Activated T-cell treated with anti-CD3 and anti-CD28 coated beads, Interleukin-2, amount 50 U/mL, for 48 hours (primary cell): ENCODE measurements at places on chromosomes 1 and 21.
A peak's percentile ranks its signal among the peaks of the same experiment; 100 is the strongest.

- DNase-seq = no peak
Observed at GRCh38 chr1:15626269-15626950, 9.2 kb downstream of the DDI2 start.

- DNase-seq = no peak
Observed at GRCh38 chr1:183002797-183003196, 20.4 kb upstream of the LAMC1 start.

DNA sequence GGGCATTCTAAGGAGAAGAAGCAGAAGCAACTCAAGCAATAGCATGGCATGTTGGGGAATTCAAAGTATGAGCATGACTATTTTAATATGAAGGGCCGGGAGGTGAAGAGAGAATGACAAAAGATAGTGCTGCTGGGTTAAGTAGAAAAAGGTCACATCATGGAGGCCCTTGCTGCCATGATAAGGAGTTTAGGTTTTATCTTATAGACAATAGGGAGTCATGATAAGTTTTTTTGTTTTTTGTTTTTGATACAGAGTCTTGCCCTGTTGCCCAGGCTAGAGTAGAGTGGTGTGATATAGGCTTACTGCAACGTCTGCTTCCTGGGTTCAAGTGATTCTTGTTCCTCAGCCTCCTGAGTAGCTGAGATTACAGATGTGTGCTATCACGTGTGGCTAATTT lies 3.1 kb downstream of the BNIPL start:
- DNase-seq = no peak

GRCh38 chr1:24277420-24278169 lies 41.6 kb upstream of the GRHL3 start:
- no peak for DNase-seq

GRCh38 chr1:147821883-147822282 lies 61.5 kb upstream of the GJA5 start:
- DNase-seq = no peak

GRCh38 chr1:208201229-208201628 lies 43.0 kb downstream of the PLXNA2 start:
- DNase-seq = no peak

- DNase-seq = no peak
Observed at GRCh38 chr1:241253471-241253870, 103.5 kb downstream of the RGS7 start.

GRCh38 chr1:169466259-169467230 lies 19.2 kb downstream of the SLC19A2 start:
- DNase-seq = no peak

GRCh38 chr1:30466026-30466425 lies 257.4 kb downstream of the MATN1 start:
- no peak for DNase-seq

DNA sequence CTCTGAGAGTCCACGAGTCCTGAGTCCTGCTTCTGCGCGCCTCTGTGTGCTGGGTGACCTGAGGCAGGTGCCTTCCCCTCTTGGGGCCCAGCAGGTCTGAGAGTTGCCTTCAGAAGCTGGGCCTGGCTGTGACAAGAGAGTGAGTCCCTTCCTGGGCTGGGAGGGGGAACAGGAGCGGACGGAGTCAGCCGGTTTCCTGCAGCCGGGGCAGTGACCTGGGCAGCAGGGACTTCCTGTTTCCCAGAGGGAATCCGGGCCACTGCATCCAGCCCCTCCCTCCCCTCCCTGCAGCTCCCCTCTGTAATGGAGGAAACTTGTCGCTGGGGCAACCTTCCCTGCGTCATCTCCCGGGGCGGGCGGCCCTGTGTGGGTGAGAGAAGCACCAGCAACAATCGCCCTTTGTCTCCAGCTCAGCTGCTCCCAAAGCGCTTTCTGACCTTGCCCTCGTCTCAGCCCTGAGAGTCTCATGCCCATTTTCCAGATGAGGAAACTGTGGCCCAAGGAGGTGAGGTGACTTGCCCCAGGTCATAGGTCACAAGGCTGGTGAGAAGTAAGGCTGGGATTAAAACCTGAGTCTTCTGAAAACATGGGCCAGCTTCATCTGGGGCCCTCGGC lies 61.1 kb downstream of the SDC3 start:
- DNase-seq = no peak

DNA sequence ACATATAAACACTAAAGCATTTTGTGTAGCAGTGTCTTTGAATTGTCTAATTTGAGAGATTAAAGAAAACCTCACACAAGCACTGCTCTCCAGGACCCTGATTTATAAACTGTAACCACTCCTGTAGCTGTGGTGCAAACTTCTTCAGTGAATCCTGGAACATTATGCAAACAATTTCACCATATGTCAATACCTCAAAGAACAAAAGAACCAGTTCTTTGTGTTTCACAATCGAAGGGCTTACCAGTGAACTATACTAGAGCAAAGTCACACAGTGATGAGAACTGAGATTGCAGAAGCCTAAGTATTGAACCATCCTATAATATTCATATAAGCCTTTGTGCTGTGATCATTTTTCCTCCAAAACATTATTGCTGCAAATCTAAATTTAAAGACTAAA lies 21.5 kb downstream of the DPH5 start:
- DNase-seq = no peak

DNA sequence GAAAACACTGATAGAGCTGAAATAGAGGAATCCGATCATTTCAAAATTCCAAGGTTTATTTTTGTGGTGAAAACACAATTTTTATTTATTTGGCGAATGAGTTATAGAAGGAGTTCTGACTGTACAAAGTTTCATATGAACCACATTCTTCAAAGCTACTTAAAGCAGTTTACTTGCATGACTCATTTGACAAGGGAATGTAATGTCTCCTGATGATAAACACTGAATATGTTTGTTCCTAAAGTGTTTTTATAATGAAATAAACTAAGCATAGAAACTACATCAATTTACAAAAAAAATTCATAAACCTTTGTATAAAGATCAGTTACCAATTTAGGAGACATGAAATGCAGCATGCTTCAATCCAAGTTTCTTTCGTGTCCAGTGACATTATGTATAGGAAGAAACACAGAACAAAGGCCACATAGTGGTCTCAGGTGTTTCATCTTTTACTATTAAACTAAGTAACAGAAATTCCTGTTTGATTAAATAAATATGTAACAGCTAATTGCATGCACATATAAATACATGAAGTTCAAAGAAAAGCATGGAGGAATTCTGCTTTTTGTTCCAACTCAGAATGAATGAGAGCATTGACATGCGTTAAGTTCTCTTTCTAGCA lies 2.5 kb downstream of the PRKACB start:
- DNase-seq = no peak

GRCh38 chr21:44419679-44420078 lies 35.6 kb upstream of the LRRC3 start:
- DNase-seq = no peak

GRCh38 chr1:167116174-167116573 lies 22.3 kb downstream of the STYXL2 start:
- DNase-seq = no peak

GRCh38 chr1:93614986-93615581 lies 66.6 kb downstream of the BCAR3 start:
- peak; percentile 80 for DNase-seq

GRCh38 chr1:156748670-156749418 lies 2.6 kb downstream of the HDGF start:
- peak; percentile 39 for DNase-seq

GRCh38 chr1:36084497-36085115 lies 712 bp downstream of the TEKT2 start:
- no peak for DNase-seq

DNA sequence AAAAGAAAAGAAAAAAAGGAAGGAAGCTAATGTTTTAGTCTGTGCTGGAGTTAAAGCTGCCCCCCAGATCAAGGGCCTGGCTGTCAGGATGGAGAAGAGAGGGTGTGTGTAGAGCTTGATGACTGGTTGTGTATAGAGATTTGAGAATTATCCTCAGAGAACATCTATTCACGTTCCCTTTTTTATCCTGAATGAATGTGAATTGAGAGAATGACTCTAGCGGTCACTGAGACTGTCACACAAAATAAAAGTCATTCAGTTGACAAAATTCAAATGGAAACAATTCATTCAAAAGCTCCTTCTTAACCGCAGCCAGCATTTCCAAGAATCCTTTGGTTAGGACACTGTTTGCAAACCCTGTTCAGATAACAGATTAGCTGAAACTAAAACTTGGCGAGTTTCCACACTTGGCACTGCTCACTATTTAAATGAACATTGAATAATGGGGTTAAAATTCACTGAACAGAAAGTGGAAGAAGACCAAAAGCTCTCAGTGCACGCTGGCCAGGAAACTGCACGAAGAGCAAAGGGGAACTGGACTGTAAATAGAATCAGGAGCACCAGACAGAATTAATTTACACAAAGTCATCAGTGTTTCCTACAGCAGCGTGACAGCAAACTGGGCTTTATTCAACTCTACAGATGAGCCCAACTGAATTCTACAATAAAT lies 13.6 kb upstream of the FAM89A start:
- DNase-seq = peak; percentile 23

DNA sequence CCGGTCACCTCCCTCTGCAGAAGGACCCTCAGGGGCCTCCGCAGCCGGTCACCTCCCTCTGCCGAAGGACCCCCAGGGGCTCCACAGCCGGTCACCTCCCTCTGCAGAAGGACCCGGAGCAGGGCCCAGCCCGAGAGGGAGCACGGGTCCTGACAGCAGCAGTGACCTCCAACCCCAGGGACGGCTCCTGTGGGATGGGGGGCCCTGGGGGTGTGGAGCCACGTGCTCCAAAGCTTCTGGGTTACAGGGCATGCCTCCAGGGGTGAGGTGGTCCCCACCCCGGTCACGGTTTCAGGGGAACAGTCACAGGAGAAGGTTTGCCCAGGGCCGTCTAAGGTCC lies 40.3 kb downstream of the SLC19A1 start:
- DNase-seq = no peak

GRCh38 chr1:192984080-192984479 lies 75.1 kb downstream of the UCHL5 start:
- DNase-seq = peak; percentile 31

DNA sequence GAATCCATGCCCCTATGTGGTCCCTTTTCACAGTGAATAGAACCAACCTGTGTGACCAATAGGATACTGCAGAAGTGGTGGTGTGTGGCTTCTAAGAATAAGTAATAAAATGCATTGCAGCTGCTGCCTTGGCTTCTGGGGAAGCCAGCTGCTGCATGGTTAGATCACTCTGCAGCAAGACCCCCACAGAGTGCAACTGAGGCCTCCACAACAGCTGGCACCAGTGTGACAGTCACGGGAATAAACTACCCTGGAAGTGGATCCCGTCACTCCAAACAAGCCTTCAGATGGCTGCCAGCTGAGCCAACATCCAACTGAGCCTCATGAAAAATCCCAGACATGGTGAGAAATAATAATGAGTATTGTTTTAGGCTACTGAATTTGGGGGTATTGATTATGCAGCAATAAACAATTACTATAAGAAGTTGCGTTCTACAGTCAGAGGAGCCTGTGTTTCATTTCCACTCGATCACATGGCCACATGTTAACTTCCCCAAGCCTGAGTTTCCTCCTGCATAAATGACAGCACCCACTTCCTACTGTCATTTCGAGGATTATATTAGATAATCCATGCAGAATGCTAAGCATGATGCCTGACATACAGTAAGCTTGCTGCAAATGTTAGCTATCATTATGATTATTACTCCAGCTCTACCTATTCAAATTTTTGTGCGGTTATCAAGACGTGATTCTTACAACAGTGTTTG lies 20.8 kb upstream of the COG2 start:
- DNase-seq = no peak

DNA sequence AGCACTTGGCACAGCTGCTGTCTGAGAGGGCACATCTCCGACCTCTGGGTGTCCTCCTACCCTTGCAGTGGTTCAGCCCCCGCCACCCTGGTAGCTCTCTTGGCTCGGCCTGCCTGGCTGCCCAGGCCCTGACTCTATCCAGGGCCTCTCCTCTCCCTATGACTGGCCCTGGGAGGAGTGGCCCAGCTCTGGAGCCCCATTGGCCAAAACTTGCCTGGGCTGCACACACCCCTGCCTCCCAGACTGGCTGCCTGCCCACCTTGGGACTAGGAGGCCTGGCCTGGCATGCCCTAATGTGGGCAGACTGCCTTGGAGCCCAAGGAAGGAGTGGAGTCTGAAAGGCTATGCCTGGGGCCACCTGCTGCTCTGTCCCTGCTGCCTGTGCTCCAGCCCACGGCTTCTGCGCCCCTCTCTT lies 33.6 kb downstream of the ACOT11 start:
- no peak for DNase-seq

DNA sequence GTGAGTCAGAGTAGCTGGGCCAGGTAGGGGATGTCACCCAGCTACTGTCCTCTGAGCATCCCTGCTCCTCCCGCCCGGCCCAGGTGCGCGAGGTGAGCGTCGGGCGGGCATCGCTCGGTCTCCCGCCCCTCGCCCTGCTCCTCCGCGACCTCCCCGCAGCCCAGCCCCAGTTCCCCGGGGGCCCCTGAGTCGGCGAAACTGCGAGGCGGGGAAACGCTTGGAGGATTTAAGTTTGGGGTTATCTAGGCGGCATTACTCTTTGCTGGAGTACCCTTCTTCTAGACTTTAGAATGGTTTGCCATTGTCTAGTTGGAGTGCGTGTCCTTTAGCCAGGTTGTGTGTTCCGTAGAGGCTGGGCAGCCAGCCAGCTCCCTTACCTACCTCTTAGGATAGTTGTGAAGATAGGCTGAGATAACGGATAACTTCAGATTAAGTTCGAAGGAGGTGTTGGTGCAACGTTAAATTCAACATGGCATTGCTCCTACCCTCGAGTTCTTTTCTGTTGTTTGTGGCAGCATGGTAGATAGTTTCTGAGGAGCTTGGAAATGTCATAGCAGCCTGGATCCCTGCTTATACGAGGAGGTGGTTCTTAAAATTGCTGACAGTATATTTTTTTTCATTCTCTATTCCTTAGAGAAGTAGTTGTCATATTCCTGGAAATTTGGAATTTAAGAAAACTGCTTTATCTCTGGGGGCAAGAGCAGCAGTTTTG lies 697 bp downstream of the AGO3 start:
- DNase-seq = no peak

DNA sequence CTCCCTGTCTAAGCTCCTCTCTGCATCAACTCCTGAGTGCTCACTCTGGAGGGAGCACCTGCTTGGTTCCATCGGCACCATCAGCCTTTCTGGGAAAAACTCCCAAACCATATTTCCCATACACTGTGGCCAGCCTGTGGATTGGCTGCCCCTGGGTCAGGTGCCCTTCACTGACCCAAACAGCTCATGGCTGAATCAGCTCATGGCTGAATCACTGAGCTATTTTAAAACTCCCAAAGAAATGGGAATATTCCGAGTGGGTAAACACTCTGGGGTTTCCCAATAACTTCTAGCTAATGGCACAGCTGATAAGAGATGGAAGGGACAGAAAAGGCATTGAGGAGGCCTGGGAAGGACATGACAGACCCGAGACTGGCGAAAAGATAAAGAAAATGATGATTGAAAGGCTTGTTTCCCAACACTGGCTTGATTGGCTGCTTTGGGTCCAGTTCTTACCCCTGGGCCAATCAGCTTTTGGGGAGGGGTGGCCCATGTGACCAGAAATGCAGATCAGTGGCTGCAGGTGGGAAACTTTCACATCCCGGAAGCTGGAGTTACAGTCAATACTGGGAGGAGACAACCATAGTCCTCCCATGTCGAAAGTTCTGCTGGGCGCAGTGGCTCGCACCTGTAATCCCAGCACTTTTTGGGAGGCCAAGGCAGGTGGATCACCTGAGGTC lies 37.3 kb upstream of the KAZN start:
- DNase-seq = no peak
